ENCODE measurements at places on chromosomes 4 and X.

- no peak for DNase-seq
These were observed 135.5 kb downstream of the REPS2 start for GRCh38 chrX:17081968-17082367.

DNA sequence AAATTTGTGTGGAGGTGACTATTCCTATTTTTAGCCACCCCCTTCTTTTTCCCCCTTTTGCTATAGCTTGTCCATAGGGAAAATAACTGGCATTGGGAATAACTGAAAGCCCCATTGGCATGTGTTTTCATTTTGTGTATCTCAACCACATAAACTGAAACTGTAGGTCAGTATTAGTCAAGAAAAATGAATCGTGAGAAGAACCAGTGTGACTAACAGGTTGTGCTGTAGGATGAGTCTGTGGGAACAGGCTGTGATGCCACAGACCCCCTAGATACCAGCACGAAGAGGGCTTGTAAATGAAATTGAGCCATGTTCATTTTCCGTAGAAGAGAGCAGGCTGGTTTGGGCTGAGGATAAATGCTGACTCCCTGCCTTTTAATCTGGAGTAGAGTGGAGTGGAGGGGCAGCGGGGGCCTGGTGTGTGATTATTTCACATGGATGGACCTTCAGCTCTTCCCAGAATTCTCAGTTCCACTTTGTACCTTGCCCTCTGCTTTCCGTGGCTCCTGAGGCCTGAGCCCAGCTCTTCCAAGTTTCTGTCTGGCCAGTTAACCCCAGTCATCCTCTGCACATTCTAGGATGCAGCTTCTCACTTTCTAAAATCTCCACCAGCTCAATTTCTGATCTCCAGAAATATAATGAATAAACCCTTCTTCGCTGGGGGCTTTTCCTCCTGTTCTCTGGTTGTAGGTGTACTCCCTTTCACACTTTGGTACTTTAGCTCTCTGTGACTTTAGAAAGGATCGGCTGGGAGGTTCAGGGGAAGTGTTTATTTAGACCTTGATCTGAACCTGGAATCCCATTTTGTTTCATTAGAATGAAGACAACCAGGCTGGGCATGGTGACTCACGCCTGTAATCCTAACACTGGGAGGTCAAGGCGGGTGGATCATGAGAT, 37.3 kb downstream of the DCUN1D4 start:
- no peak for DNase-seq

GRCh38 chr4:187193141-187193540, 469.5 kb upstream of the FAT1 start:
- DNase-seq = no peak

DNA sequence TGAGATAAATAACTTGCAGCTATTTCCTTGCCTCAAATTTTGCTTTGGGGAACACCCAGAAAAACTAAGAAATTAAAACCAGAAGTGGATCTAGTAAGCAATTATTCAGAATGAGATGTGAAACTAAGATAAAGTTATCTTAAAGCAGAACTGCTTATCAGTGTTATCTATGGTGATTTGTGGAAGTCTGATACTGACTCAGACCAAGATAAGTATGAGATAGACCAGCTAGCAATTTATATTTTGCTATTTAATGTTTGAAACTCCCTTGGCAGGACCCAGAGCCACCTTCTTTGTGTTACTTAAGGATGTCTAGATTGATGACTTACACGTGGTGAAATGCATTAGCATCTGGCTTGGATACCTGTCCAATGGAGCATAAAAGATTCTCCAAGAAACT, 368.1 kb downstream of the EPHA5 start:
- no peak for DNase-seq

GRCh38 chr4:76194325-76194724, 19.3 kb downstream of the SCARB2 start:
- peak; percentile 83 for DNase-seq

GRCh38 chr4:169397762-169398161, 127.0 kb upstream of the SH3RF1 start:
- DNase-seq = peak; percentile 57
